Neural crest cell (in vitro differentiated cells): ENCODE measurements at places on chromosomes 11 and 22.

DNA sequence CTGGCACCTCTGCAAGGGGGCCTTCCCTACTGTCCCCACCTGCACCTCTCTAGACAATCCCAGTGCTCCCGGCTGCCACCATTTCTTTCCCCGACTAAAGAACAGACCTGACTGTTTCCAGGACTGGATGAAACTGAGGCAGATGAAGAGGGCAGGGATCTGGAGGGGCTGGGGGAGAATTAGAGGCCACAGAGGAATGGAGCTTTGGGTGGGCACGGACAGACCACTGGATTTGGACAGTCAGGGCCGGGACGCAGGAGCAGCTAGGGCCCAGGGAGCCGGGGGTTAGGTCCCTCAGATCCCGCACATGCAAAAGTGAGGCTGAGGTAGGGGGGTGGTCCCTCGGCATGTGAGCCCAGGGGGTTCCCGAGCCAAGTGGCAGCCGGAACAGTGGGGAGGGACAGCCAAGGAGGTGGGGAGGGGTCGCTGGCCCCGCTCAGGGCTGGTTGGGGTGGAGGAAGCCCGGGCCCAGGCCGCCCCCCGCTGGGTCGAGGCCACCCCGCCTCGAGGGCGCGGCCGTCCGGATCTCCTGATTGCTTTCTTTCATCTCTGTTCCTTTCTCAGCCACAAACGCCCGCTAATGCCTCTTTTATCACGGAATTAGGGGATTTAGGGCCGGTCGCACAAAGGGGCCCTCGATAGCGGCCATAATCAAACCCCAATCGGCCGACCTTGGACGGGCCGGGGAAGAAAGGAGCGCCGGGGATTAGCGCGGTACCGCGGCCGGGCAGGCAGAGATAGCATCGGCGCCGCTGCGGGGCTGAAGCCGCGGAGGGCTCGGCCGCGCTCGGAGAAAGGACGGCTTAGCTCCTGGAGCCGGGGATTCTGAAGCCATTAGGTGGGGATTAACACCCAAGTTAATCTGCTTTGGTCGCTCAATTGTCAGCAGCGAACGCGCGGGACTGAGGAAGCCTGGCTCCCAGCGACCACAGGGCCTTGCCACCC is 9.3 kb downstream of the SLC25A1 start:
- DNase-seq = no peak

DNA sequence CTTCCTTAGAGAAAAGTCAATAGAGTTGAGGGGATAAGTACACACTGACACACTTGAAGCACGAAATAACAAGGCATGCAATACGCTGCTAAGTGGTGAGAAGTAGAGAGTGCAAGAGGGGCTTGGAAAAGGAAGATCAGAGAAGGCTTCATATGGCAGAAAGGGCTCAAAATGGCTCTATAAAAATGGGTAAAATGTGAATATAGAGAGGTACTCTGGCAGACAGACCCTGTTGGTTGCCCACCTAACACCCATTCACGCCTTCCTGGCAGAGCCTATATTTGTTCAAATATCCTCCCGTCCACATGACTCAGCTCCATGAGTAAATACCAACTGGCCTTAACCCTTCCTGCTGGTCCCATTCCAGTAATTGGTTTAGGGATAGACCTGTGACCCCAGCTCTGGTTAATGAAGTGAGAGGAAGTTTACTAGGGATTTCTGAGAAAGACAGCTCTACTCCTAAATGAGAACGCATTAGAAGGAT is 38.9 kb upstream of the CCDC34 start:
- DNase-seq = no peak

DNA sequence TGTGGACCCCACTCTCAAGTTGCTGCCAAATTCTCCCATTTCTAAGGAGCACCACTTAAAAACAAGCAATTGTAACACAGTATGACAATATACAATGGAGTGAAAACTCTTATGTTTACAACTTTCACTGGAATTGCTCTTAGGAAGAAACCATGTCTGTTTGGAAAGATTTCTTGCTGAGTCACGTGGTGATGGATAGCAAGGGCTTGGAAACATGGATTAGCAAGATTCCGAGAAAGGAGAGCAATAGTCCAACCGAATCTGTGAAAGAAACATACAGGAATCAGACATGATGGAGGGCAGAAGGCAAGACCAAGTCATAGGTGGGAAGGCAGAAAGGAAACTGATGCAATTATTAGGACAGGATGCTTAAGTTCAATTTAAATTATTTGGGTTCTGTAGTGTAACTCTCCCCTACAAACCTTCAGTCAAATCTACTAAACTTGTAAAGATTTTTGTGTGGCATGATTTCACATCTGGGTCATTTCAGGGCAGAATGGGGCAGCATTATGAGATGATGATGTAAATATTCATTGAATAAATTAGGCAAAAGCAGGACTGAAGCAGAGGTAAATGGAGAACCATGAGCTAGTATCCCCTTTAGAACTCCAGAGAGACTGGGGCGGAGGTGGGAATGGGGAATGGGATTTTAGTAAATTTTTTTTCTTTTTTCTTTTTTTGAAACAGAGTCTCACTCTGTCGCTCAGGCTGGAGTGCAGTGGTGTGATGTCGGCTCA is 27.8 kb upstream of the THY1 start:
- no peak for DNase-seq

GRCh38 chr11:69286374-69287371 is 7.3 kb upstream of the MYEOV start:
- DNase-seq = no peak

DNA sequence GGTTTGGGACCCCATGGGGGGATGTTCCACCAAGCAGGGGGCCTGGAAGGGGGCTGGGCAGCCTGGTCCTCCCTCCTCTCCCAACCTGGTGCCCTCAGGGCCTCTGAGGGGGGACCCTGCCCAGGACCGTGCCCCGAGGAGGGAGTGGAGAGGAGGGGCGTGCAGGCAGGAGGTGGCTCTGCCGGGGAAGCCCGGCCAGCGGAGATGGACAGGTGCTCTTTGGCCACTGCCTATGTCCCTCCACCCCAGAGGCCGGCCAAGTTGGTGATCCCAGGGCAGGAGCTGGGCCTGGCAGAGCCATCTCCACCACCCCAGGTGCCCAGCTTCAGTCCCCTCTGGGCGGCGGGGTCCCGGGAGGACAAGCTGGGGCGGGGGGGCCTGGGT is 2.4 kb downstream of the MUC2 start:
- no peak for DNase-seq
